ENCODE measurements at places on chromosomes 4 and X. TPM values are rescaled to one million over a fixed set of nuclear protein-coding genes. Genes with fewer than 3 reads are reported as not detected.

AMTN gene
- total RNA-seq, result not detected

GAK gene
- 48.9 TPM for total RNA-seq

STOX2 gene
- 0.59 TPM for total RNA-seq

CAPN6 gene
- not detected for total RNA-seq

FAM241A gene
- 2.1 TPM for total RNA-seq

CXorf49 gene
- not detected for total RNA-seq

BRS3 gene
- not detected for total RNA-seq

MEPE gene
- not detected for total RNA-seq

FSTL5 gene
- not detected for total RNA-seq

KLB gene
- total RNA-seq, result not detected

PCDH7 gene
- total RNA-seq, result 3.8 TPM

SPIN4 gene
- total RNA-seq, result 4.7 TPM

HPGD gene
- total RNA-seq, result not detected

UPF3B gene
- total RNA-seq, result 1.8 TPM

RNF175 gene
- under 0.01 TPM for total RNA-seq

GLUD2 gene
- total RNA-seq, result 1.8 TPM

DNA sequence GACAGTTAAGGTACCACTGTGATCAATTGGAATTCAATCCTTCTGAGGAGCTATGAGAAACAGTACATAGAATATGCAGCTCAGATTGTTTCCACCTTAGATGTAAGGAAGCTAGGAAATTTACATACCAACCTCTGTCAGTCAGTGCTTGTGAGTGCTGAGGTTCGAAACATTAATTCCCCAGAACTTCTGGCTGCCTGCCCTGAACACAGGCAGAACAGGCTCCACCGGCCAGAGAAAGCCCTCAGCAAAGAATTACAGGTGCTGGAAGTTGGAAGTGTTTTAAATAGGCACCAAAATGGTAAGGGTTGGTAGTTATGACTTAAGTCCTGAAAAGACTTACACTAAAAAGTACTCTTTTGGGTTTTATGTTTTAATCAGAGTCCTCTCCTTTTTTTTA lies 651.8 kb downstream of the C4orf33 start:
- DNase-seq, result no peak

DNA sequence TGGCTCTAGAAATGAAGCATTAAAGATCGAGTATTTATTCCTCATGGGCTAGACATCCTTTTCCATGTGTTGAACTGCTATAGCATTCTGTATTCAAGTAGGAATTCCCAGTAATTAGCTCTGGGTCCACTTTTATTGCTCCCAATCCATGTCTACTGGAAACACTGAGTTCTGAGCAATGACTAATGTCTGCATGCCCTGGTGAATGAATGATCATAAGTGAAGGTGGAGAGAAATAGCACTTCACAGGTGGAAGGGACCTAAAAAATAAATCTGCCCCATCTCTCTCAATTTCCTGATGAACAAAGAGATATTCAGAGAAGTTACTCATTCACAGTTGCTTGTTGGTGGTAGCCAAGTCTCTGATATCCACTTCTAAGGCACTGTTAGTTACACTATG lies 34.6 kb upstream of the CXCL8 start:
- DNase-seq, result no peak

DNA sequence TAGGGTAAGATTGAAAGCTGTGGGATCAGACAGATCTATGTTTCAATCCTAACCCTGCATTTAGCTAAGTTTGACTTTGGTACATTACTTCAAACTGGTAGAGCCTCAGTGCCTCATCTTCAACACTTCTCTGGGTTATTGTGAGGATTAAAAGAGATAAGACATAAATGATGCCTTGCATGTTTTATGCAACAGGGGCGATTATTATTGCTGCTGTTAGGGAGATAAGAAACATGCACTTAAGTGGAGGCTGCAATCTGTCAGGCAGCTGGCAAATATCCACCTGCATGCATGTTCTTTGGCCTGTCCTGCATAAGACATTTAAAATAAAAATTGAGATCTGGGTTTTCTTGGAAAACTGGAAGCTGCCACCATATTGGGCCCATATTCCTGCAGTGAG lies 24.6 kb downstream of the UNC5C start:
- DNase-seq, result no peak

DNA sequence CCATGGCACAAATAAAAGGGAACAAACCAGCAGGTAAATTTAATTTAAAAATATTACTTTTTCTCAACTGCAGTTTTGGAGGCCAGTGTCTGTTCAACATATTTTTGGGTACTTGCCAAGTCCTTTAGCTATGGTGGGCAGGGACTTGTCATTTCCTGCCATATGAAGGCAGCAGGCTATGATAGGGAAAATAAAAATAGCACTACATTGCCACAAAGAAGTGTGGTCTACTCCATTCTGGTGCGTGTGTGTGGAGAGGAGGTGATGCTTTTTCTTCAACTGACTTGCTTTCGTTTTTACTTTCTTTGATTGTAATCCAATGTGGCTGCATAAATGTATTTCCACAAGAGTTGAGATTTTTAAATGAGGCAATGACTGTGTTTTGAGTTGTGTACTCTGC lies 17.2 kb downstream of the GPR174 start:
- no peak for DNase-seq

DNA sequence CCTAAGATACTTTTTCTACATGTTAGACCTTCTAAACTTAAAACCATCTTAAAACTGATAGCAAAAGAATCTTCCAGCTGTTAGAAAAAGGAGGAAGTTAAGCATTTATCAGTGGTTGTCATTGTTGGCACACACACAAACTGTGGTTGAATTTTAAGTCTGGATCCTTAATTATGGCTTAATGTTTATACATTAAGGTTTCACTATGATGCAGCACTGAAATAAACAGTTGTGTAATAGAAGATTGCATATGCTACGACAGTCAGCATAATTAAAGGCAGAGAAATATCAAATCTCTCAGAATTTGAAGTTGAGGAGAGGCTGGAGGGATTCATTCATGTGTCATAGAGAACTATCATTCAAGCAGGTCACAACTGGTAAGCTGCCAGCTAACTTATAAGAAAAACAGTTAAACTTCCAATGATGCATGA lies 32.3 kb downstream of the ADGRA3 start:
- DNase-seq, result no peak

GRCh38 chr4:156137679-156138473 lies 184.2 kb upstream of the CTSO start:
- DNase-seq, result no peak

- DNase-seq, result no peak
Measured at GRCh38 chrX:103356858-103357257, 552 bp downstream of the TCEAL9 start.

- DNase-seq, result peak; percentile 88
Measured at GRCh38 chr4:5710065-5710960, 688 bp upstream of the EVC start.

- no peak for DNase-seq
Measured at GRCh38 chrX:17922303-17922702, 61.2 kb upstream of the RAI2 start.

DNA sequence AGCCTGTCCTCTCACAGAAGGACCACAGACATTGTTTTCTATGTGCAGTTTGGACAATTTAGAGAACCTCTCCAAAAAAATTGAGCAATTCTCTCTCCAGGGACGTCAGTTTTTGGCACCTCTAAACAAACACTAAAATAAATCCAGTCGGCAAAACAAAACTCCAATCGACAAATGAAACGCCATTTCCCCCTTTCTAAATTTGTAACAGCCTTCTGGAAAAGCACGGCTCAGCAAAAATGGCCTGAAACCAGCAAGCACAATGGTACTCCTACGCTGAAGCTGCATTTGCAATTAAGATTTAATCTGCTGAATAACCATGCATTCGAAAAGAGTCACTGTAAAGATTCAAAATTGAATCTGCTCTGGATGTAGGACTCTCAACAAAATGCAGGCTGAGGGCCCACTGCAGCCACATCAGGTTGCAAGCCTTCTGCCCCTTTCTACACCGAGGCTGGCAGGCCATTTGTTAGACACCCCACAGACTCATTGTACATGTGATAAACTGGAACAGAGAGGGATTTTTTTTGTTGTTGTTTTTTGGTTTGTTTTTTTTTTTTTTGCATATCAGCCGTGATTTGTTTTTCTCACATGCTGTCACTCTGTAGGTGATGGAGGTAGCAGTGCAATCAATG lies 79.9 kb upstream of the MAP3K15 start:
- DNase-seq, result no peak

- no peak for DNase-seq
Measured at GRCh38 chr4:188691811-188692210, 552.6 kb downstream of the TRIML1 start.

DNA sequence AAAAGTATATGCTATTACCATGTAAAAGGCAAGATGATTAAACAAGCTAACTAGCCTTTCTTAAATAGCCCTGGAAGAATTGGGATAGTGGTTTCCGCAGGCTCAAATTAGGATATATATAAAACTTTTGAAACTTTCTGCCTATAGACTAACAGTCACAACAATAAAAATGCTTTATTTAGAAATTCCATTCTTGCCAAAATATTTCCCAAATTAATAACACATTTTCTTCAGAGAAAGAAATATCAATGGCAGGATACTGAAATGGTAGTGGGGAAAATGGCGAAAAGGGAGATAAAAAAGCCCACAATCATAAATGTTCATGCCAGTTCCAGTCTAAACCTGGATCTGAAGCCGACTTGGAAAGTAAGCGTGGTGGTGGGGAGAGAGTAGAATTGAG lies 56.0 kb downstream of the MAD2L1 start:
- DNase-seq, result no peak

DNA sequence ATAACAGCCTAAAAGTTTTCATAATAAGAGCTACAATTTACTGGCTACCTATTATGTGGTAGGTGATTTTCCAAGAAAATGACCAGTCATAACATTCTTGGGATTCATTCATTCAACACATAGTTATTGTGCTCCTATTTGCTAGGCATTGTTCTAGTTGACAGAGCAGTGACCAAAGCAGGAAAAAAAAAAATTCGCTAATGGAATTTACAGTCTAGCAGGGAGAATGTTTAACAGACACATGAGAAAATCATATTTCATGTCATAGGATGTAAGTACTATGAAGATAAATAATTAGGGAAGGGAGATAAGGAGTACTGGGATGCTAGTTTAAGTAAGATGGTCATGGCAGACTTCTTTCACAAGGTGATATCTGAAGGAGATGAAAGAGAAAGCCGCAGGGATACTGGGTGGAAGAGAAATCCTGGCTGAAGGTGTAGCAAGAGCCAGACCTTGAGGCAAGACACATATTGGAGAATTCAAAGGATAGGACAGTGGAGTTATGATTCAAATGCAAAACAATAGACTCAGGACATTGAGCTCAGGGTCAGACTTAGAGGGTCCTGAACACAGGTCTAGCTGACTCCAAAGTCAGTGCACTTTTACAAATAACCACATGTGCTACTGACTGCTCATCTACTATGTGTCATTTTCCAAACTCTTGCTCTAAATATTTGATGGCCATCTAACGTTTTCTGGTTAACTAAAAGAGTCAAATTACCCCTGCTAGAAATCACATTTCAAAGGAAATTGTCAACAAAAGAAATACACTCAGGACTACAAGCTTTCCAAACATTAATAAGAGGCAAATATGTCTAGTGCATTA lies 20.4 kb downstream of the SPCS3 start:
- DNase-seq, result peak; percentile 3

DNA sequence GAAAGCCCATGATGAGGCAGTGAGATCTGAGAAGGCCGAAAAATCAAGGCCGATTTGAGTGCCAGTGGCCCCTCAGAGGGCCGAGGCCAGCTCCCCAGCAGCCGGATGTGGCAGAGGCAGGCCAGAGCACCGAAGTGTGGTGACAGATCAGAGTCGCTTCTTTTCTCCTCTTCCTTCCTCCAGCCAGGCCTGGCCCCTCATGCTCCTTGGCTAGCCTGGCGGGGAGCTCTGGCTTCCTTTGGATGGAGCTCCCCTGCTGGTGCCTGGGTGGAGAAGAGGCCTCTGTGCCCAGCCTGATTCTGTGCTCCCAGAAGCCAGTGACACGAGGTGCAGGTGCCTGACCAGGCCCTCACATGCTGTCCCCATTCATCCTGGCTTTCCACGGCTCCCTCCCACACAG lies 127.2 kb upstream of the PABPC4L start:
- DNase-seq, result no peak

- no peak for DNase-seq
Measured at GRCh38 chrX:7953446-7953845, 26.2 kb upstream of the PNPLA4 start.

GRCh38 chrX:31319586-31319985 lies 247.7 kb upstream of the FTHL17 start:
- no peak for DNase-seq

- DNase-seq, result no peak
Measured at GRCh38 chr4:41015016-41015675, 199.2 kb downstream of the APBB2 start.

DNA sequence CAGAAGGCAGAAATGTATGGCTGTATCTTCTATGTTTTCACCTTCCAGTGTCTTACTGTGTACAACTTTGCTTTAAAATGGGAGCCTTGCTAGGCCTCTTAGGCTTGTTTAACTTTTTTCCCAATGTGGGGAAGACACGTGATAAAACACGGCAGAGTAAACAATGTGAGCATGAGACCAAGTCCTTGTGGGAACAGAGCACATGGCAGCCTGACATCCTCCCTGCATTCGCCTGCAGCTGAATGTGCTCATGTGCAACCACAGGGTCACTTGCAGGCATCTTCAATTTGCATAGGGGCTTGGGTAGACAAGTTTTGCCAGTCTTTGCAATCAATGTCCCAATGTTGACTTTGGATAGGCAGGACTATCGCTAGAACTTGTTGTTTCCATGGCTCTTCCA lies 91.8 kb downstream of the CCNG2 start:
- no peak for DNase-seq

- no peak for DNase-seq
Measured at GRCh38 chr4:3317656-3318211, 24.9 kb downstream of the RGS12 start.

GRCh38 chrX:154002215-154002719 lies 17.4 kb downstream of the IRAK1 start:
- DNase-seq, result peak; percentile 93

All from osteoblast (primary cell).